A549 treated with Hydrocortisone at 1 μM for 4 hours (cell line): ENCODE measurements at places on chromosomes 6 and 20. TPM values are rescaled to one million over a fixed set of nuclear protein-coding genes. Genes with fewer than 3 reads are reported as not detected.

The SLC35A1 gene
- 8.3 to 10.7 TPM (median 9.0 TPM) in 5 replicates for total RNA-seq

The GABRR2 gene
- 0.06 to 0.09 TPM in 2 of 5 replicates, not detected in the others for total RNA-seq

The CNKSR3 gene
- total RNA-seq, result 7.2 to 10.7 TPM (median 7.9 TPM) in 5 replicates

The HEBP2 gene
- 15.6 to 37.0 TPM (median 33.3 TPM) in 5 replicates for total RNA-seq

The BPIFA2 gene
- 0.08 to 0.12 TPM (median 0.09 TPM) in 3 of 5 replicates, not detected in the others for total RNA-seq

The ATXN1 gene
- 1.8 to 2.8 TPM (median 2.2 TPM) in 5 replicates for total RNA-seq

The IRF4 gene
- 0.25 to 0.51 TPM (median 0.25 TPM) in 5 replicates for total RNA-seq

The STX7 gene
- total RNA-seq, result 17.8 to 26.8 TPM (median 22.9 TPM) in 5 replicates

The KCNB1 gene
- 2.6 to 3.9 TPM (median 3.1 TPM) in 5 replicates for total RNA-seq

The ACTL10 gene
- total RNA-seq, result 0.06 TPM in 2 of 5 replicates, not detected in the others

The KIF6 gene
- 0.07 to 0.22 TPM (median 0.17 TPM) in 5 replicates for total RNA-seq

The LY86 gene
- total RNA-seq, result not detected in 5 replicates

The CST3 gene
- total RNA-seq, result 211 to 436 TPM (median 403 TPM) in 5 replicates
